ENCODE measurements at places on chromosomes 3 and 15.

DNA sequence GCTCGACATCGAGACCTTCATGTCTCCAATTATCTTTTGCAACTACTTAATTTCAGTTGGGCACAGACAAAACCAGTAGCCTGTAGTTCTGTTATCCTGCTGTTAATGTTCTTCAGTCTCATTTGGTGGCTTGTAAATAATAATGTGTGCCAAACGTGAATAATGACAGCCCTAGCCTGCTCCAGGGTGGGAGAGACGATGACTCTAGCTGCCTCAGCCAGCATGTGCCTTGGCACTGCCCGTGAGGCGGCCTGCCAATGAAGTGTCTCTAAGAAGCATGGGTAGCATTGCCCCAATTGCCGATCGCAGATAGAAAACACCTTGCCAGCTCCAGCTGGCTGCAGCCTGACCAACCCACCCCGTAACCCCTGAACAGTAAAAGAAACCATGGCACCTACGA, 58.8 kb downstream of the ASB7 start:
- DNase-seq: no peak

DNA sequence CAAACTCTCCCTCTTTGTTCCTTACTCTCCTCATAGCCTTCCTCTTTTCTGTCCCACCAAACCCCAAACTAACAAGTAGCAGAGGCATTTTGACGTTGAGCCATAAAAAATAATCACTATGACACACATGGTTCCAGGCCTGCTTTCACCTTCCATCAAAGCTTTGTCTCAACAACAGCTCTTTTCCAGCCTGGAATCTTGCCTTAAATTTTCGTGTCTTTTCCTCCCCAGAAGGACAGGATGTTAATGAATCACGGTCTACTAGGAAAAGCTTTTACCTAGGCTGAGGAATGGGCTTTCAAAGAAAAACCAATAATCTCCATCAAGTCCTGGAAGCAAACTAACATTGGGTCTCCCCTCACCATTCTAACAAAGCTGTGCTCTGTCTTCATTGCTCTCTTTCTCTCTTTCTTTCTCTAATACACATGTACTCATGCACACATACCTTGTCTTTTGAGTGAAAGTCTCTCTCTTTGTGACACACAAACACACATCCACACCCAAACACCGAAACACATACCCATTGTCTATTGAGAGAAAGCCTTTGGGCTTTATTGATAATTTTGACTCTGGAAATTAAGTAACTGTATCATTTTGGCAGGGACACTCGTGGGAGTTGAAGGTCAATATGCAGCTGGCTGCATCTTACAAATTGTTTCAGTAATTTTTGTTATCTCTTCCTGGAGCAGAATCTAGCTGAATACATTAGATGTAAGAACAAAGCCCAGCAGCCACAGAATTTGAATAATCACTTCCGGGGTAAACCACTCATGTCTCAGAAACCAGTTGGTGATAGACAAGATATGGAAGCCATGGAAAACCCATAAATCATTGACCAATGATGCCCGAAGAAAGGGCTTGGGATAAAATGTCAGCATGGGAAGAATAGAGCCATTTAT, 107.4 kb upstream of the SLC4A7 start:
- no peak for DNase-seq

GRCh38 chr15:91853948-91854638, 585 bp downstream of the SLCO3A1 start:
- peak; percentile 20 for DNase-seq

GRCh38 chr3:16604433-16604832, 790 bp downstream of the DAZL start:
- no peak for DNase-seq

GRCh38 chr3:108117241-108117775, 26.5 kb upstream of the CD47 start:
- no peak for DNase-seq

GRCh38 chr3:116445311-116445841, at the start of gene LSAMP:
Gene LSAMP (minus strand): TSS chr3:116445487.
- DNase-seq: no peak

- no peak for DNase-seq
Measured at GRCh38 chr3:115245438-115245837, 98.3 kb upstream of the ZBTB20 start.

DNA sequence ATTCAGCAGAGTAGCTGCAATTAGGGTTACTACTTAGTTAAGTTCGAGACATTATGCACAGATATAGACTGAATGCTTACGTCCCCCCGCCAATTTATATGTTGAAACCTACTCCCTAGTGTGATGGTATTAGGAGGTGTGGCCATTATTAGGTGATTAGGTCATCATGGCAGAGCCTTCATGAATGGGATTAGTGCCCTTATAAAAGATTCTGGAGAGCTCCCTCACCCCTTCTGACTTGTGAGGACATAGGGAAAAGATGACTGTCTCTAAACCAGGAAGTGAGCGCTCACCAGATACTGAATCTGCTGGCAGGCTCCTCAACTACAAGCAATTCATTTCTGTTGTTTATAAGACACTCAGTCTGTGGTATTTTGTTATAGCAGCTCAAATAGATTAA, 25.6 kb upstream of the TEX9 start:
- no peak for DNase-seq

DNA sequence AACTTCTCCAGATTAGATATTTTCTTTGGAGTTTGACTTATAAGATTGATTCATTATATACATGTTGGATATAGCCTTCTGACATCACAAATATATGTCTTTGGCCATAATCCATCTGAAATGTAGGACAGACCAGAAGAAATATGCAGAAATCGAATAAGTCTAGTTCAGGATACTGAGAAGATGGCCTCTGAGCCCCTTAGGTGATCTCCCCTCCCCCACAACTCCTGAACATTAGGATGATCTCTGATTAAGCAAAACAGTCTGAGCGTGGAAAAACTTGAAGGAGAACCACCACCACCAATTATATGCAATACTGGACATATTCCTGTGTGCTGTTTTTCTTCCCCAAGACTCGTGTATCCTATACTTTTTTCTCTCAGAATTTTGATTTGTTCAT, 3.2 kb downstream of the SETD5 start:
- DNase-seq: peak; percentile 14

- DNase-seq: no peak
Measured at GRCh38 chr3:172546105-172546504, 22.9 kb upstream of the TNFSF10 start.

DNA sequence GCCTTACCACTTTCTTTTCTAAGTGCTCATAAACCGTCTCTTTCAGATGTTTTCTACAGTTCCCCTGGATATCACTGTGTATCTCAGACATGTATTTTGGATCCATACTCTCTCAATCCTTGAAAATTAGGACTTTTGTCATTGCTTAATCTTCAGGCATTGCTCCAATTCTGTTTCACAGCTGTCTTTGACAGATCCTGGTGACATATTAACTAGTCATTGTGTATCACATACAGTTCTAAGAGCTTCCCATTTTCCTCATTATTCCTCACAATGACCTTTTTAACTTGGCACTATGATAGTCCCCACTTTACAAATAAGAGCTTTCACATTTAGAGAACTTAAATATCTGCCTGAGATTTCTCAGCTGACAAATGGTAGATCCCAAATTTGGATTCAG, 151.7 kb downstream of the CLSTN2 start:
- DNase-seq: no peak

GRCh38 chr15:69579950-69580618, 127.5 kb downstream of the RPLP1 start:
- DNase-seq: no peak

GRCh38 chr3:143716731-143717130, 131.5 kb downstream of the SLC9A9 start:
- DNase-seq: no peak

DNA sequence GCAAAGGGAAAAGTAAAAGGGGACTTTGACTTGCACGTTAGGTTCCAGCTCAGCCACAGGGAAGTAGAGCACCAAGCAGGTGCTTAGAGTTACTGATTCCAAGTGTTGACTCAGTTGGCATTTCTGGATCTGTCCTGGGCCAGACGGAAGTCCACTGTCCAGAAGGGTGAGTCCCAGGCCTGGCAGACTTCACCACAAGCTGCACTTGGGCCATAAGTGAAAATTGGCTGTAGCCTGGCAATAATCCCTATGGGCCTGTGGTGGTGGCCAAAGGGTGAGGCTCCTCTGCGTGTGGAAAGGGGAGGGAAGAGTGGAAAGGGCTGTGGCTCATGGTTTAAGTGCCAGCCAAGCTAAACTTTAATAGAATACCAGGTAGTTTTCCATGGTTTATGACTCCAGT, 121.5 kb downstream of the DTWD1 start:
- no peak for DNase-seq

DNA sequence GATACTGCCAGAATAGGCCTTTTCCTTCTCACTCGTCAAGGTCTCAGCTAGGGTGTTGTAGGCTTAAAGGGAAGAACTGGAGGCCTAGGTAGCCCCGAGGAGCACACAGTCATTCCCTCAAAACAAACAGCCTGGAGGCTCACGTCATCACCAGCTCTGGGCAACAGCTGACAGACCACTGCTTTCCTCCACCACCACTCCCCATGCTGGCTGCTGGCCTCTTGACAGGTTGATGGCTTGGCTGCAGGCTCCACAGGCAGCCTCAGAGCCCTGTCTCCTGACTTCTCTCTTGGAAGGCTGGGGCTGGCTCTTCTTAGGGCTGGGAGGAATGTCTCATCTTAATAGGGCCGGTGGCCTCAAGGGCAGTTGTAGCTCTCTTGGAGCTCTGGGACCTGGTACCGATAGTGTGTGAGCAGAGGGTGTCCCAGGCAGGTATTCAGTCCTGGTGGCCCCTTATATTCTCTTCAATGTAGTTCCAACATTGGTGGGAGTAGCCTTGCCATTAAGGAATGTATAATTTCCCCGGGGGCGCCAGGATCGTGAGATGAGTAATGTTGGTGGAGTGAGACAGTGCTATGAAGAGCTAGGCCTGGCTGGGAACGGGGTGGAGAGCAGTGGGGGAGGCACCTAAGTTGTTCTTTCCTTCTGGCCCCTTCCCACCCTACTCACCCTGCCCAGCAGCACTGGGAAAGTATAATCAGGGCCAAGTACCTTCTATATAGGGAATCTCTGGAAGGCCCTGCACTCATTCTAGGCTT, 6.1 kb upstream of the AP2M1 start:
- DNase-seq: no peak

DNA sequence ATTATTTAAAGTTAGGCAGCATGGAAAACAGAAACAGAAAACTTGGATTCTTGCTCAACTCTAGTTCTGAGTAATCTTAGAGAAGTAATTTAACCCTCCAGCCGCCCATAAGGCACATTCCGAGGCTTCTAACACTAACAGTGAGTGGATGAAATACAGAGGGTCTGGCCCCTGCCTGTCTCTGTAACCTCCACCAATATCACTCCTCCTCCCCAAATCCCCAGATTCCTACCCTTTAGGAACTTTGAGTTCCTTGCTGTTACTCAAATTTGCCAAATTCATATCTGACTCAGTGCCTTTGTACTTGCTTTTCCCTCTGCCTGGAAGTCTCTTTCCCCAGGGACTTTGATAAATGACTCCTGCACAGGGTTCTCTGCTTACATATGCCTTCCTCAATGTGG, 112.5 kb upstream of the TGFBR2 start:
- no peak for DNase-seq

GRCh38 chr3:155958676-155959075, 88.2 kb downstream of the GMPS start:
- no peak for DNase-seq

Data from NCI-H1930 (cell line).